Activated CD8-positive, alpha-beta memory T cell treated with anti-CD3 and anti-CD28 coated beads for 4 hours (primary cell): ENCODE measurements at places on chromosomes 1 and 21.

DNA sequence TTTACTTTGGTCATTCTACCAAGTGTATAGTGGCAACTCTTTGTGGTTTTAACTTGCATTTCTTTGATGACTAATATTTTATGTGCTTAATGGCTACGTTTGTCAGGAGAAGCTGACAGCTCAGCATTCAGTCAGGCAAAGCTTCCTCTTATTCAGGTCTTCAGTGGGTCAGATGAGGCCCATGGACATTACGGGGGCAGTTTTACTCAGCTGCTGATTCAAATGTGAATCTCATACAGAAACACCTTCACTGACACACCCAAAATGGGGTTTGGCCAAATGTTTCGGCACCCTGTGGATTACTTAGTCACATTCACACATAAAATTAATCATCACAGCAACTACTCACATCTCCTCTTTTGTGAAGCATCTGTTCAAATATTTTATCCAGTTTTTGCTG lies 104.9 kb upstream of the PLD5 start:
- DNase-seq = no peak

DNA sequence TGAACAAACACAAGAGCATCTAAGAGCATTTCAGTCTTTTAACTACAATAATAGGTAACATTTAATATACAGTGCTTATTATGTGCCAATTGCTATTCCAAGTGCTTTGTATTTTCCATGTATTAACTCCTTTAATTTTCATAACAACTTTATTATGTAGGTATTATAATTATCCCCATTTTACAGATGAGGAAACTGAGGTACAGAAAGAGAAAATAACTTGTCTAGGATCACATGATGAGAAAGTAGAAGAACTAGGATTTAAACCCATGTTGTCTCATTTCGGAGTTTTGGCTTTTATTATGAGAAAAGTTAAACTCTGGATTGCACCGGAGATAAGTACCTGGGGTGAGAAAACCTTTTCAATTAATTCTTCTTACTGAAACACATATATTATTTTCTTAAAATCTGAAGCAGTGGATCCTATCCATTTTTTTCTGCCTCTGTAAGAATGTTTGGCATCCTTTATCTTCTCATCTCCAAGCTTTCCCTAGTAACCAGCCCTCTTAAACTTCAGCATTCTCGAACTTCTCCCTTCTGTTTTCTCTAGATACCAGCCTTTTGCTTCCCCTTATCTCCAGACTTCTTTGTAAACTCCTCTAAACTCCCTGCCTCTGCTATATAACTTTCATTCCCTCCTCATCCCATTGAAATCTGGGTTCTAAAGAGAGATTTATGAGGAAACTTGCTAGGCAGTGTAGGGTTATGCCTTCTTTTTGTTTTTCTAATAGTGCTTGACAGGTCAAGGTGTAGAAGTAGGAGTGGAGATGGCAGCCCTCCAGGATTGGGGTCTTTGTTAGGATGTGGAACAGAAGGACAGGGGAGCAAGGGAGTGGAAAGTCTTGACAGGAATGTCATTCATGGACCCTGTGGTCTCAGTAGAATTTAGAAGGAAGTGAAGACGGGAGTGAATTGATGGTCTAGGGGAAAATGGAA lies 28.3 kb downstream of the POU2F1 start:
- DNase-seq = no peak

GRCh38 chr1:156063997-156064285 lies 3.0 kb downstream of the RAB25 start:
- no peak for DNase-seq

DNA sequence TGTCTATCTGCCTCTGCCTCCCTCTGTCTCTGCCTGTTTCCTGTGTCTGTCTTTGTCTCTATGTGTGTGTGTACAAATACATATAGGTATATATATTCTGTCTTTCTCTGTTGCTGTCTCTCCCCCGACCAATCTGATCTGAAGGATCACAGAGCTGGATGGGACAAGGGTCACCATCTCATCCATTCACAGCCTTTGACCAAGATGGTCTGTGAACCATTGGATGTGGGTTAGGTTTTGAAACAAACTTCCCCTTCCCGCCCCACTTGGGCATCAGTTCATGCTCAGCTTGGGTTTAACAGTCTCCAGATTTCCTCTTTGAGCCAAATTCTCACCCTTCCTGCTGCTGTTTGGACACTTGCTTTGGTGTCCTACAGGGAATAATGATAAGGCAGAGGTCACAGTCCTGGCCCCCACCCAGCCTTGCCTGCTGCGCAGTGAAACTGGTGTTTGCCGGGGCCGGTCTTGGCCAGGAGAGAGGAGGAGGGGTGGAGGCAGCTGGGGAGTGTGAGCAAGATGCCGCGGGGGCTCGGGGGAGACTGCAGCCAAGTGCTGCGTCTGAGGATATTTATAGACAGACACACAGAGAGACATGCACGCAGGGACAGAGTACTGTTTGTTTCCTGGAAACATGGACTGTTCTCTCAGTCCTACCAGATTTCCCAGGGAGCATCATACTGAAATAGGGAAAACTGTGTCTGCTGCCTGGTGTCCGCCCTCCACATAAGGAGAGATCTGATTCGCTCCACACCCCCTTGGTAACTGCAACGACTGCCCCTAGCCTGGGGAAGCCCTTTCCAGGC lies 27.0 kb upstream of the BTG2 start:
- no peak for DNase-seq

- no peak for DNase-seq
Measured at GRCh38 chr1:41397753-41398330, 36.6 kb downstream of the FOXO6 start.

GRCh38 chr1:113283914-113284313 lies 106.4 kb upstream of the MAGI3 start:
- no peak for DNase-seq

DNA sequence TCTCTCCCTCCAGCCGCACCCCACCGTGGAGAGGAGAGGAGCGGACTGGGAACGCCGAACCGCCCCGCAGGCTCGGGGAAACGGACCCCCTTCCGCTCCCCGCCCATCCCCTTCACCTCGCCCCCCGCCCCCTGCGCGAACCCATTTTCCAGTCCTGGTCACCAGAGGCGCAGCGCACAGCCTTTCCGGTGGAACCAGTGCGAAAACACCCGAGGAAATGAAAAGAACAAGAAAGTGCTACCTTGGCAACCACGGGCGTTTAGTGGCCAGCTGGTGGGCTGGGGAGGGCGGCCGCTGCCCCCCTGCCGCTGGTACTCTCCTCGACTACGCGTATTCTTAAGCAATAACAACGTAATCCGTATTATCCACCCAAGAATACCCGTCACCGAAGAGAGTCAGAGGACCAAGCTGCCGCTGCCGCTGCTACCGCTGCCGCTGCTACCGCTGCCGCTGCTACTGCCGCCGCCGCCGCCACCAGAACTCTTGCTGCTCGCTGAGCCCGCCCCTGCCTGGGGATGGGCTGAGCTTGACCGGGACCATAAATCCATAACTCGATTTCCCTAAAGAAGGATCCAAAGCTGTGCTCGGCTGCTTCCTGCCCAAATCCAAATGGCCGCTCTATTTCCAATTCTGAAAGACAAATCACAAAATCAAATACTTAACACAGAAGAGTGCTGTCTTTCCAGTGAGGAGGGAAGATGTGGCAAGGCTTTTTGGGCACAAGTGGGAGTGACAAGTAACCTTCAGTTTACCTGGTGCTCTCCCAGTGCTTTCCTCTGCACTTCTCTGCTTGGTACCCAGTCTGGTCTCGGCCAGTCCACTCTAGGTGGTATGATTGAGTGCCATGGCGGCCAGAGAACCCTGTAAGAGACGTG lies 125.2 kb upstream of the DPYD start:
- no peak for DNase-seq

GRCh38 chr1:54227091-54227602 lies 27.2 kb downstream of the MRPL37 start:
- DNase-seq = no peak

DNA sequence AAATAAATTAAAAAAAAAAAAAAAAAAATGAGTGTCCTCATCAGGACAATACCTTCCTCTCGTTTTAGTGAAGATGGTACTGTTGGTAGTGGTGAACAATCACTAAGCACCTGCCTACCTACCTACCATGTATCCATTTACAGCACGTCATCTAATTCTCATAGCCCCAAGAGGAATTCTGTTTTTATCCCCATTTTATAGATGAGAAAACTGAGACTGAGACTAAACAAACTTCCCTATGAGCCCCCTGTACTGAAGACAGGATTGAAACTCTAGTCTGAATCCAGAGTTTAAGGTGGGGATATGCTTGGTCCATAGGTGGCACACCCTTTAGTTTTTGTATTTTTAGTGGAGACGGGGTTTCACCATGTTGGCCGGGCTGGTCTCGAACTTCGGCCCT lies 17.3 kb upstream of the THEMIS2 start:
- no peak for DNase-seq

- DNase-seq = no peak
Measured at GRCh38 chr1:24771574-24771973, 26.3 kb downstream of the CLIC4 start.

DNA sequence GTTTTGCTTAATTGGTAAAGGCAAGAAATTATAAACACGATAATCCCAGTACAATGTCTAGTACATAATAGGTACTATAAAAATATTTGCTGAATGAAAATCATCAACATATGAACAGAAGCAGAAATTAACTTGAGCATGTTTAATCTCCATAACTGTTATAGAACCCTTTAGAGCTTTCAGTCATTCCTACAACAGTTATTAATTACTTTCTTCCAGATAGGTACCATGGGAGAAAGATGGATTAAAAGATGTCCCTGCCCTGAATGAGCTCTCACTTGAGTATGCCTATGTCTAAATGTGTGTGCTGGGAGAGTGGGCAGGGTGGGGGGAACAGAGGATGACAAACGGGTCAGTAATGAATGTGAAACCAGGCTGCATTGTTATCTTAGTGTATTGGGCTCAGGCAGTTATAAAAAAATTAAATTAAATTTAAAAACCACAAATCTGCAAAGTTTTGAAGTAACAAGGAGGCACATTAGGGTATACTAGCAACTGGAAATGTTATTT lies 2.4 kb downstream of the EPS15 start:
- no peak for DNase-seq

- DNase-seq = no peak
Measured at GRCh38 chr1:7042322-7043190, 257.3 kb downstream of the CAMTA1 start.

GRCh38 chr1:27487966-27488884 lies 1.7 kb downstream of the WASF2 start:
- DNase-seq = no peak

DNA sequence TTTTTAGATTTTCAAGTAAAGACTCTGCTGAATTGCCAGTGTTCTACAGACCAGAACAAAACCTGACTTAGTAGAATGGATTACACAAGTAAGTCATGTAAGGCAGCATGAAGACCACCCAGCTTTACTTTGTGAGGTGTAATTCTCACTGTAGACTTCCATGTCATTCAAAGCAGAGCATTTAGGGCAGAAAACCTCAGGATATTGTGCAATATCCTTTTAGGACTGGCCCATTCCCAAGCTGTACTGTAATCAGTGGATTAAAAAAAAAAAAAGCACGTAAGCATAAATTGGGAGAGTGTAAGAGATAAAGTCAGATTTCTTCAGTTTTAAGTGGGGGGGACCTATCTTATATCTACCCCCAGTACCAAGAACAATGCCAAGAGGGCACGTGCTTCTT lies 380.5 kb upstream of the PRMT6 start:
- DNase-seq = no peak

- DNase-seq = no peak
Measured at GRCh38 chr1:20399196-20399595, 86.8 kb downstream of the CAMK2N1 start.

DNA sequence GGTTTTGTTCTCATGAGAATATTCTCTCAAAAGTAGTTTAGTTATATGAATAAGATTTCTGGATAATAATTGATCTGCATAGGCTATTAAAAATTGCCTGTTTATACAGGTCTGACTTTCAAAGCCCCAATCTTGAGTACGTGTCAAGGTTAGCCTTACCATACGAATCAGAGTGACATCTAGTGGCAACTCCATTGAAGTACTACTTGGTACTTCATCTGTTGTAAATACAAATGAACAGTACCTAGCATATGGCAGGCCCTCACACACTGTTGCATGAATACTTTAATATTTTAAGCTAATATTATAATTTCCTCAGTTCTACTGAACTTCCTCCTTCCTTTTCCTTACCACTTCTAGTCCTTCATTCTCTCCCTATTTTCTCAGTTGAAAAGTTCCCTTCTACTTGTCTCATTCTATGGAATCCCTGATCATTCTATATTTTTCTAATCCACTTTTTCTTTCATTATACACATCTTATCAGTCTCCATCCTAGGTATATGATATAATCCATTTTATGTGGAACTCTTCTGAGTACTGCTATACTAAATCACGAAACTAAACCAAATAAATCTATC lies 101.2 kb downstream of the AKT3 start:
- DNase-seq = no peak

DNA sequence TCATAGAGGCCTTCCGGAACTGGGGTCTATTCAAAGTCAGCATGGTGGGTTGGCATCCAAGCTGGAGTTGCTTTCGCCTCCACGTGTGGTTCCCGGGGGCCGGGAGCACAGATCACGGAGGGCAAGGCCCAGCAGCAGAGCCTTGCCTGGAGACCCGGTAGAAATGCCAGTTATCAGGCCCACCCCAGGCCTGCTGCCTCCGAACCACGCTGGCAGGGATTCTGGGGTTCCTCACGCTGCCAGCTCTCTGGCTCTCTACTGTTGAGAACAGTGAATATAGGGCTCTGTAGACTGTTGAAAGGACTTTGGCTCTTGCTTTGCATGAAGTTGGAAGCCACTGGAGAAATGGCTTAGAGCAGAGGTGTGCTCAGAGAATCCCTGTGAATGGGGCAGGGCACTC lies 127.5 kb downstream of the RIPK4 start:
- DNase-seq = no peak

DNA sequence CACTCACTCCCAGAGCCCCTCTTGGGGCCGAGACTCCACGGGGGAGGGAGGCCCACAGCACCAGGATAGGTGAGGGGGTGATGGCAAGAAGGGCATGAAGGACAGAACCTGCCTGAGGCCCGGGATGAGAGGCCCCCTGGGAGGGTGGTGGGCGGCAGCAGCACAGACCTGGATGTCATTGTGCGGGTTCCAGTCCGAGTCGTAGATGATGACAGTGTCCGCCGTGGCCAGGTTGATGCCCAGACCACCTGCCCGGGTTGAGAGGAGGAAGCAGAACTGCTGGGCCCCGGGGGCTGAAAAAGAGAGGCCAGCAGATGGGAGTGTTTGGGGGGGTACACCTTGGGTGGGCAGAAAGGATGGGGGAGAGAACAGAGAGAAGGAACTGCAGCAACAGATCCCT lies 50.1 kb downstream of the CHD5 start:
- DNase-seq = no peak

GRCh38 chr1:14263225-14263624 lies 335.3 kb upstream of the KAZN start:
- no peak for DNase-seq

DNA sequence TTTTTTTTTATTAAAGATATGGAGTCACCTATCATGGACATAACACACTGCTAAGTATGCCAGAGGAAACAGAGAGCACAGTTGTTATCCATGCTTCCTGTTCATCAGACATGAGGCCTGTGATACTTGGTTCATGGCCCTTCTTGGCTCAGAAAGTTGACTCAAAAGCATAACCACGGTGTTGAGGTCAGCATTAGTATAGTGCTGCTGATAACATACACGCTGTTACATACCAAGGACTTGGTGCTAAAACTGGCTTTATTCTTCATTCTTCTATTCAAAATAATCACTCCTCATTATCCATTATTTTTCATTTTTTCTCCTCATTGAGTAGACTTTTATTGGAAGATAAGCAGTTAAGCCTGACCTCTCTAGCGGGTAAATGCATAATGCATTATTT lies 464.1 kb downstream of the ADGRL2 start:
- no peak for DNase-seq

GRCh38 chr1:14745001-14745720 lies 146.7 kb downstream of the KAZN start:
- DNase-seq = no peak

- DNase-seq = no peak
Measured at GRCh38 chr1:207404849-207405525, 49.1 kb upstream of the CR2 start.

GRCh38 chr1:215794156-215794555 lies 227.1 kb downstream of the KCTD3 start:
- DNase-seq = no peak
